RWPE2 (cell line): ENCODE measurements at places on chromosomes 7 and 10.
A peak's percentile ranks its signal among the peaks of the same experiment; 100 is the strongest.

- DNase-seq, result no peak
- H3K36me3 ChIP-seq, result no peaks in the 10 kb centered on the region
- H3K4me3 ChIP-seq, result no peak overlapping the region
- no peaks in the 10 kb centered on the region for H3K4me1 ChIP-seq
Observed at GRCh38 chr7:25636871-25637283, 408.6 kb upstream of the NPVF start.

- no peaks in the 10 kb centered on the region for H3K4me1 ChIP-seq
- no peak overlapping the region for H3K27ac ChIP-seq
- H3K27me3 ChIP-seq, result no peaks in the 10 kb centered on the region
- H3K36me3 ChIP-seq, result no peaks in the 10 kb centered on the region
Observed at GRCh38 chr7:108805808-108806397, 236.2 kb downstream of the DNAJB9 start.

GRCh38 chr10:103888113-103888841, 29.7 kb downstream of the STN1 start:
- H3K27me3 ChIP-seq, result no peaks in the 10 kb centered on the region
- peak overlapping the region; percentile 72 for H3K27ac ChIP-seq
- peak; percentile 88 for DNase-seq
- H3K4me1 ChIP-seq, result peaks cover 27% of the 10 kb centered on the region
- no peak overlapping the region for H3K4me3 ChIP-seq

GRCh38 chr10:70575874-70576802, 26.4 kb downstream of the PRF1 start:
- no peak overlapping the region for H3K4me3 ChIP-seq
- H3K4me1 ChIP-seq, result peaks cover 21% of the 10 kb centered on the region
- no peak for DNase-seq
- H3K36me3 ChIP-seq, result no peaks in the 10 kb centered on the region

GRCh38 chr7:94374721-94375566, 19.8 kb upstream of the COL1A2 start:
- H3K36me3 ChIP-seq, result no peaks in the 10 kb centered on the region
- peaks cover 8% of the 10 kb centered on the region for H3K4me1 ChIP-seq
- H3K27me3 ChIP-seq, result no peaks in the 10 kb centered on the region
- no peak overlapping the region for H3K27ac ChIP-seq
- H3K4me3 ChIP-seq, result no peak overlapping the region

DNA sequence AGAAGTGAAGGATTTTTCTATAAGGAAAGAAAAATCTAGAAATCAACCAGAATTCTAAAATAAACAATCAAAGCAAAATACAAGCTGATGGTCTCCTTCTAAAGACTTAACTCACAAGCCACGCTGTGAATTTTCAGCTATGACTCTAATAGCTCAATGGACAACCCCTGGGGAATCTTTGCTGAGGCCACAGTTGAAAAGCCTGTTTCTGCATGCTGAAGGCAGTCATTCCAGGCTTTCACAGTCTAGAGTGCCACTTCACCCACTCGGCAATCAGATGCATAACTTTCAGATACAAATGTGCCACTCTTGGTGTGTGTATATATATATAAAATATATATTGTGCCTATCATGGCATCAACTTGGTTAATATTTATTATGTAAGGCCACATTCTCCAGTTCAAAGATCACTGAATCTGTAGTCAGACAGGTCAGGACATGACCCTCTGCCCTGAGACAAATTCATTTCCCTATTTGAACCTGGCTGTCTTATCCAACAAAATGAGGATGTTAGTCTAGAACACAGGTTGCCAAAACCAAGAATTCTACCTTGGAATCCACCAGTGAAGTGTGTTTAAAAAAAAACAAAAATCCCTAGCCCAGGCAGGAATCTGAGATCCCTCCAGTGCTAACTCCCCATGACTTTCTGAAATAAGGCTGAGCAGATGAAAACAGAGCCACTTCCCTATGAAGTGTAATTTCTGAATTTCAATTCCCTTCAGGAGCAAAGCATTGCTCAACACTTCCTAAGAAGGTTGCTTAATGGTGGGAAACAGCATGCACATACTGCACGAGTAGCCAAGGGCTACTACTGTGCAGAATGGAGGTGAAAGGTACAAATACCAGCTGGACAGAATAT, 9.9 kb downstream of the LIPA start:
- H3K36me3 ChIP-seq, result peaks cover 4% of the 10 kb centered on the region
- H3K27me3 ChIP-seq, result no peaks in the 10 kb centered on the region
- no peak for DNase-seq
- H3K4me1 ChIP-seq, result peaks cover 15% of the 10 kb centered on the region

GRCh38 chr7:145431834-145432233, 596.0 kb upstream of the TPK1 start:
- no peak overlapping the region for H3K27ac ChIP-seq
- no peaks in the 10 kb centered on the region for H3K27me3 ChIP-seq
- no peak for DNase-seq
- no peaks in the 10 kb centered on the region for H3K4me1 ChIP-seq
- H3K4me3 ChIP-seq, result no peak overlapping the region

- H3K27ac ChIP-seq, result no peak overlapping the region
- peak; percentile 57 for DNase-seq
- H3K36me3 ChIP-seq, result no peaks in the 10 kb centered on the region
Observed at GRCh38 chr7:128938544-128939074, 882 bp downstream of the IRF5 start.

DNA sequence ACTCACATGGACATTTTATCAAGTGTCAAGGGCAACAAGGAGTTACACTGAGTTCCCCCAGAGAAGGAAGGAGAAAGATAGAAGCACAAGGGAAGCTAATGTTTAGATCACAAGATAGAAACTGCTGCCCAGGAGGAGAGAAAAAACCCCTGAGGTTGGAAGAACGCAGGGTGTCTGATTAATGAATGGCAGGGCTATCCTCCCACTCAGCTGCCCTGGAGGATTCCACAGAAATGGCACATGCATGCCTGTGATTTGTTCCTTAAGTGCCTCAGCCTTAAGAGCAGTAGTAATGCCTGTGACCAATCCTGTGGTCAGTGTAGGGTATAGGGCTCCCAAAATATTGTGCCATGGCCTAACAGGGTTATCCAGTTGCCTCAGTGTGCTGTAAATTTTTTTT, 20.2 kb downstream of the DNAJB9 start:
- no peaks in the 10 kb centered on the region for H3K27me3 ChIP-seq
- no peak for DNase-seq
- H3K4me3 ChIP-seq, result no peak overlapping the region
- H3K36me3 ChIP-seq, result no peaks in the 10 kb centered on the region

DNA sequence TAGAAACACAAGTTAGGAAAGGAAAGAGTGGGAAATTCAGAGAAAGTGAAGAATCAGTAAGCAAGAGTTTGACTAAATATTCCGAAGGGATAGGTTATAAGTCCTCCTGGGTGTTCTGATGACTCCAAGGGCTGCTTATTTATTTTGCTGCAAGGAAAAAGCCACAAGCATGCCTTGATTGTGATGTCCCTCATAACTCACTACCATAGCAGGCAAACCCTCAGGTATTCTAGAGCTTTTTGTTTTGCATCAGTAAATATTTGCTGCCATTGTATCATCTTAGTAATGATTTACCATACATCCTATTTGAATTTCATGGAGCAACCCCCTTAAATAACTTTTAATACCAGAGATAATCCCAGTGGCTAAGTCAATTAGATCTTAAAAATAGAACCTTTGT, 688.1 kb downstream of the SUGCT start:
- no peak overlapping the region for H3K27ac ChIP-seq
- H3K4me3 ChIP-seq, result no peak overlapping the region
- no peaks in the 10 kb centered on the region for H3K36me3 ChIP-seq
- no peaks in the 10 kb centered on the region for H3K27me3 ChIP-seq
- no peak for DNase-seq
